Gastrocnemius medialis (tissue), 4 donors: ENCODE measurements at places on chromosomes 13 and 19. TPM values are rescaled to one million over a fixed set of nuclear protein-coding genes. Genes with fewer than 3 reads are reported as not detected.

GRCh38 chr13:94196413-94196812, 283.1 kb downstream of the DCT start:
- H3K4me1 ChIP-seq: no peaks in the 10 kb centered on the region
- H3K36me3 ChIP-seq: no peaks in the 10 kb centered on the region
- DNase-seq: no peak
- H3K27ac ChIP-seq: no peak overlapping the region
- H3K27me3 ChIP-seq: no peaks in the 10 kb centered on the region

The CLDN10 gene
- total RNA-seq: not detected

GRCh38 chr19:3771000-3771905, 775 bp downstream of the RAX2 start:
- DNase-seq: no peak
- no peak overlapping the region for H3K4me3 ChIP-seq
- no peak overlapping the region for H3K27ac ChIP-seq

GRCh38 chr13:34076943-34077703, 259.2 kb downstream of the RFC3 start:
- DNase-seq: no peak
- no peaks in the 10 kb centered on the region for H3K27me3 ChIP-seq
- H3K4me1 ChIP-seq: no peaks in the 10 kb centered on the region

DNA sequence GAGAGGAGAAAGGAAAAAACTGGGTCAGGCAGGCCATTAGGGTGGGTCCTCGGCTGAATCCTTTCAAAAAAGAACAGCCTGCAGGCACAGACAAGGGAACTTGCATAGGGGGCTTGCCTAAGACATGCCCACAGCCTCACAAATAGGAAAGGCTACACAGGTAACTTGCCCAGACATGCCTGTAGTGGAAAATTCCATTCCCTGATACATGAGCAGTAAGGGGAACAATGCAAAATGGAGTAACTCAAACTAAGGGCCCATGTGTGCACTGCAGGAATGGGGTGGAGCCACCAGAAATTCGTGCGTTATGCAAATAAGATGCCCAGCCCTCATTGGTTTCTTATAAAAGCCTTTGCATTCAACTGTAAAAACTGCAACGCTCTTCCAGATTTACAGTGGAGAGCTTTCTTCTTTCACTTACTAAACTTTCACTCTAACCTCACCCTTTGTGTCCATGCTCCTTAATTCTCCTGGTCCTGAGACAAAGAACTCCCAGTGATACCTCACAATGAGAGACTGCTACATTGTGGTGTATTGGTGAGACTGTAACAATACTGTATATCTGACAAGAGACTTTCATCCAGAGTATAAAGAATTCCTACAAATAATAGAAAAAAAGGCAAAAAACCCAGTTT, 59.5 kb upstream of the SLITRK1 start:
- no peak for DNase-seq
- H3K27me3 ChIP-seq: no peaks in the 10 kb centered on the region
- no peak overlapping the region for H3K27ac ChIP-seq
- no peaks in the 10 kb centered on the region for H3K4me1 ChIP-seq

The NCR1 gene
- not detected for total RNA-seq

- H3K36me3 ChIP-seq: no peaks in the 10 kb centered on the region
- H3K27me3 ChIP-seq: no peaks in the 10 kb centered on the region
- DNase-seq: peak; percentile 5
Measured at GRCh38 chr13:46339035-46339666, 47.9 kb downstream of the RUBCNL start.

The CLDND2 gene
- not detected for total RNA-seq

DNA sequence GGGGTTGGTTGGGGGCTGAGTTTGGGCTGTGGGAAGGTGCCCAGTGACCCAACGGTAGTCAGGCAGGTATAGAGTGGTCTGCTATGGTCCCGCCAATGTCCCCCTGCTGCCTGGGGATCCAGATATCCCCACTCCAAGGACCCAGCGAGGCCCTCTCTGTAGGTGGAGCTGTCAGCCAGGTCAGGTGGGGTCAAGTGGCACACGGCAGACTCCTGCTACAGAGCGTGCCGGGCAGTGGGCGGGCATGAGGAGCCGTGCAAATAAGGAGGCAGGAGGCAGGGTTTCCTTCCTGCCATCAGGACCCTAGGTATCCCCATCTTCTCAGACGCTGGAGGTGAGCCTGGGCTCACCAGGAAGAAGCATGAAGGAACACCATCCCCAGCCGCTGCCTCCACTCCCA, 14.9 kb downstream of the EVI5L start:
- no peaks in the 10 kb centered on the region for H3K36me3 ChIP-seq
- H3K27ac ChIP-seq: no peak overlapping the region
- no peaks in the 10 kb centered on the region for H3K4me1 ChIP-seq

- peaks cover 30% of the 10 kb centered on the region for H3K4me1 ChIP-seq
- peak overlapping the region; percentile 93 for H3K4me3 ChIP-seq
- H3K36me3 ChIP-seq: peaks cover 74% of the 10 kb centered on the region
- peak overlapping the region; percentile 96 for H3K27ac ChIP-seq
Measured at GRCh38 chr19:12946092-12946721, 545 bp downstream of the RAD23A start.

- no peak overlapping the region for H3K27ac ChIP-seq
- H3K4me1 ChIP-seq: no peaks in the 10 kb centered on the region
- DNase-seq: no peak
Measured at GRCh38 chr13:45718063-45718462, 15.9 kb downstream of the CBY2 start.

GRCh38 chr13:31172535-31172934, 10.8 kb upstream of the HSPH1 start:
- no peak overlapping the region for H3K27ac ChIP-seq
- H3K36me3 ChIP-seq: no peaks in the 10 kb centered on the region
- H3K4me1 ChIP-seq: peaks cover 16% of the 10 kb centered on the region
- H3K4me3 ChIP-seq: no peak overlapping the region

GRCh38 chr13:95608640-95609323, 35.7 kb downstream of the DZIP1 start:
- no peak overlapping the region for H3K4me3 ChIP-seq
- no peak overlapping the region for H3K27ac ChIP-seq
- H3K36me3 ChIP-seq: no peaks in the 10 kb centered on the region
- H3K4me1 ChIP-seq: no peaks in the 10 kb centered on the region

The FUT2 gene
- not detected for total RNA-seq

- H3K36me3 ChIP-seq: no peaks in the 10 kb centered on the region
- no peak overlapping the region for H3K27ac ChIP-seq
- no peaks in the 10 kb centered on the region for H3K4me1 ChIP-seq
- no peaks in the 10 kb centered on the region for H3K27me3 ChIP-seq
- no peak overlapping the region for H3K4me3 ChIP-seq
Measured at GRCh38 chr13:79602936-79603335, 122.0 kb downstream of the NDFIP2 start.

- H3K27me3 ChIP-seq: peaks cover 60% of the 10 kb centered on the region
- DNase-seq: no peak
- H3K4me1 ChIP-seq: no peaks in the 10 kb centered on the region
Measured at GRCh38 chr13:112106478-112107141, 39.7 kb downstream of the SOX1 start.

- H3K4me3 ChIP-seq: no peak overlapping the region
- H3K27ac ChIP-seq: no peak overlapping the region
- no peaks in the 10 kb centered on the region for H3K27me3 ChIP-seq
Measured at GRCh38 chr13:29125934-29126424, 305.8 kb downstream of the MTUS2 start.

The PLD3 gene
- total RNA-seq: 187 TPM

DNA sequence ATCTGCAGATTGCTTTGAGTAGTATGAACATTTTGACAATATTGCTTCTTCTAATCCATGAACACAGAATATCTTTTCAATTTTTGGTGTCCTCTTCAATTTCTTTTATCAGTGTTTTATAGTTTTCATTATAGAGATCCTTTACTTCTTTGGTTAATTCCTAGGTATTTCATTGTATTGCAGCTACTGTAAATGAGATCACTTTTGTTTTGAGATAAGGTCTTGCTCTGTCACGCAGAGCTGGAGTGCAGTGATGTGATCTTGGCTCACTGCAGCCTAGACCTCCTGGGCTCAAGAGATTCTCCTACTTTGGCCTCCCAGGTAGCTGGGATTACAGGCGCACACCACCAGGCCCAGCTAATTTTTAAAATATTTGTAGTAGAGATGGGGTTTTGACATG, 9.8 kb downstream of the CYP2A7 start:
- no peak overlapping the region for H3K4me3 ChIP-seq
- H3K27ac ChIP-seq: no peak overlapping the region
- no peaks in the 10 kb centered on the region for H3K4me1 ChIP-seq
- DNase-seq: no peak
